ENCODE measurements at places on chromosomes 11 and 22.

DNA sequence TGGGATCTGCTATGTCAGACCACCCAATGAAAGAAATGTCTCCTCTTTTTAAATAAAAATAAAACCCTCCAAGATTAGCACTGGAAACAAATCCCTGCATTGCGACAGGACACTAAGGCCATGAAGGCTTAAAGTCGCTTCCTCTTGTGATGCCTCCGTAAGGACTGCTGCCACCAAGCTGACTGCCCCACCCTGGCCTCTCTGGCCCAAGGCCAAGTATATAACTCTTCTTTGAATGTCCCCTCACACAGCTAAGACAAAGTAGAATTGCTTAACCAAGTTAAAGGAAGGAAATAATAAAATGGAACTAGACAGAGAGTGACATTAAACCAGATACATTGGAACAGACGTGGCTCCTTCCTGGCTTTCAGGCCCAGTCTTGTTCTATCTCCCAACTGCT lies 7.5 kb upstream of the NRGN start:
- no peak for DNase-seq

- DNase-seq = no peak
These were observed at the start of gene LTBP3 for GRCh38 chr11:65558002-65558929. LTBP3 (minus strand) TSS chr11:65558359; CDS start chr11:65557959, 400 bp downstream.

GRCh38 chr11:27287205-27287604 lies 75.8 kb downstream of the CCDC34 start:
- DNase-seq = no peak

GRCh38 chr11:66418168-66418985 lies 2.5 kb upstream of the NPAS4 start:
- no peak for DNase-seq

DNA sequence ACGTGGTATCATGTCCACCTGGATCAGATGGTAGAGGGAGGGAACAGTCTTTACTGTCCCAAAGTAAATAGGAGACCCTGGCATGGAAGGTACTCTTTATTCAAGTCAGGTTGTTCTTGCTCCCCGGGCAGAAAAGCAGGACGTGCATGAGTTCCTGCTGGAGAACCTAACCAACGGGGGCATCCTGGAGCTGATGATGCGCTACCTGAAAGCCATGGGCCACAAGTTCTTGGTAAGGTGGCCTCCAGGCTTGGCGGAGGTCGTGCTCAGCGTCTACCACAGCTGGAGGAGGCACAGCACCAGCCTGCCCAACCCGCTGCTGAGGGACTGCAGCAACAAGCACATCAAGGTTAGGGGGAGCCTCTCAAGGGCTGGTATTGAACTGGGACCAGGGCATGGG lies 48.7 kb downstream of the CABIN1 start:
- no peak for DNase-seq

GRCh38 chr11:37689951-37690350 lies 1091.9 kb upstream of the RAG2 start:
- DNase-seq = no peak

GRCh38 chr11:120021391-120021953 lies 116.4 kb downstream of the TRIM29 start:
- no peak for DNase-seq

DNA sequence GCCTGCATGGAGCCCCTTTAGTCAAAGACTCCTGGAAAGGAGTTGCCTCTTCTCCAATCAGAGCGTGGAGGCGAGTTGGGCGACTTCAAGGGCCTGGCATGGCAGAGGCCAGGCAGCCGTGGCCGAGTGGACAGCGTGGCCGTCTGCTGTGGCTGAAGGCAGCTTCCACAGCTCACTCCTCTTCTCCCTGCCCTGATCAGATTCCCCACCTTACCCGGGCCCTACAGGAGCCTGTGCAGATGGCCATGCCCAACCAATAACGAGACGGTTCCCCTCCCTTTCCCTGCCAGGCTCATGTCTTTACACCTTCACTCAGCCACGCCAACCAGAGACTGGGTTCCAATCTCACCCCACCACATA lies 20.0 kb upstream of the SLC22A12 start:
- no peak for DNase-seq

GRCh38 chr11:27894552-27894951 lies 194.3 kb upstream of the BDNF start:
- DNase-seq = no peak

GRCh38 chr11:71452199-71453036 lies 585 bp upstream of the NADSYN1 start:
- DNase-seq = peak; percentile 29

GRCh38 chr11:128420265-128420664 lies 167.1 kb downstream of the ETS1 start:
- DNase-seq = no peak

- no peak for DNase-seq
These were observed 49.9 kb downstream of the FZD4 start for GRCh38 chr11:86905252-86905651.

GRCh38 chr22:30294066-30294465 lies 4.8 kb upstream of the CASTOR1 start:
- no peak for DNase-seq

GRCh38 chr11:45670386-45671135 lies 5.1 kb upstream of the CHST1 start:
- DNase-seq = no peak

DNA sequence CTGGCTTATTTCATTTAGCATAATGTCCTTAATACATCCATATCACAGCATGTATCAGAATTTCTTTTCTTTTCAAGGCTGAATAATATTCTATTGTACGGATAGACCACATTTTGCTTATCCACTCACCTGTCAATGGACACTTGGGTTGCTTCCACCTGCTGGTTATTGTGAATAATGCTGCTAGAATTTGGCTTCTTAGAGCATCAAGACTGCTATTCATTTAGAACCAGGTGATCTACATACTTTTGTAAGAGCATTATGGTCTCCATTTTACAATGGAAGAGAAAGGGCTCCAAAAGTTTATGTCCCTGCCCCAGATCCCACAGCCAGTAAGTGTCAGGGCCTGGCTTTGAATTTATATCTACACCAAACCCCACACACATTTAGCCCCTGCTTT lies 100.7 kb upstream of the CD82 start:
- DNase-seq = no peak

GRCh38 chr11:12224537-12224893 lies 114.1 kb downstream of the MICAL2 start:
- peak; percentile 81 for DNase-seq

DNA sequence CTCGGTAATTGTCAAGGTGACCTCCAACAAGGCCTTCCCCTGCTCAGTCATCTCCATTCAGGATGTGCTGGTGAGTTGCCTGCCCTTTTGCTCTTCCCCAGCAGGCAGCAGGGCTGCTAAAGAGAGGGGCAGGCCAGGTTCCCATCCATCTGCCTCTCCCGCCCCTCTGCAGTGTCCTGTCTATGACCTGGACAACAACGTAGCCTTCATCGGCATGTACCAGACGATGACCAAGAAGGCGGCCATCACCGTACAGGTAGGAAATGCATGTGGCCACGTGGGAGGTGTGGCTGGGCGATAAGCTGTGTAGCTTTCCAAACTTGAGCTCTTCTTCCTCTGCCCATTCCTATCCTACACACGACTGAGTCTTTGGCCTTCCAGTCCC lies 4.0 kb downstream of the SIDT2 start:
- DNase-seq = no peak
